ENCODE measurements at places on chromosomes 12 and 14.

GRCh38 chr12:118783703-118784102 lies 197.6 kb upstream of the SRRM4 start:
- no peak for DNase-seq

- no peak for DNase-seq
Observed at GRCh38 chr12:20436316-20436715, 68.0 kb downstream of the PDE3A start.

GRCh38 chr12:22684140-22685118 lies 59.5 kb downstream of the ETNK1 start:
- DNase-seq: no peak

GRCh38 chr12:49276304-49277290 lies 11.7 kb downstream of the TUBA1C start:
- no peak for DNase-seq

GRCh38 chr12:49776413-49776812 lies 35.1 kb downstream of the TMBIM6 start:
- peak; percentile 32 for DNase-seq

DNA sequence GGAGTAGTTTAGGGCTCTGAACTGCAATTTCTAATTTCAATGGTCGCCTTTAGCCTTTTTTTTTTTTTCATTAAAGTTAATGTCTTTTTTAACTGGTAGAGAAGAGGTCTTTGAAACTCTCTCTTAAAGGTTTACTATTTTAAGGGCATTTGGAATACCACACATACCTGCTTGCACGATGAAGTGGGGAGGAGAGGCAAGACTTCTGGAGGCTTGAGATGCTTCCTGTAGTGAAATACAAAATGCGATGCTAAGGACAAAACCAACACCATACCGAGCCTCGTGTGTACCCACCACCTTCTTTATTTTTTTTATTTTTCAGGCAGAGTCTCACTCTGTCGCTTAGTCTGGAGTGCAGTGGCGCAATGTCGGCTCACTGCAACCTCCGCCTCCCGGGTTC lies 57.4 kb downstream of the GLT1D1 start:
- no peak for DNase-seq

GRCh38 chr12:67348683-67349082 lies 79.5 kb downstream of the CAND1 start:
- no peak for DNase-seq

- DNase-seq: no peak
Observed at GRCh38 chr14:68783408-68784225, 9.2 kb downstream of the ZFP36L1 start.

DNA sequence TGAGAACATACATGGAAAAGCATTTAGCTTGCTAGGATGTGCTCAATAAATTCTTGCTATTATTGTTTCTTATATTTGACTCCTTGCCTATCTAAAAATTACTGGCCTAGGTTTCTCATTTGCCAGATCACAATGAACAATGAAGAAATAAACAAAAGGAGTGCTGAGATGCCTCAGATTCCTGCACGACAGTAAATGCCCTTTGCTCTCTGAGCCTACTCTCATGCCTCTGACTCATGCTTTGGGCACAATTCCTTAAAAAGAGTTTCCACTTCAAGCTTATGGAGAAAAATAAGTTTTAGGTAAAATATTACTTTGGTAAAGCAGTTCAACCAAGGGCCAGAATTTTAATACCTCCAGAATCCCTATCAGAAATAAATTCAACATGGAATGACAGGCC lies 30.9 kb downstream of the GRIN2B start:
- no peak for DNase-seq

DNA sequence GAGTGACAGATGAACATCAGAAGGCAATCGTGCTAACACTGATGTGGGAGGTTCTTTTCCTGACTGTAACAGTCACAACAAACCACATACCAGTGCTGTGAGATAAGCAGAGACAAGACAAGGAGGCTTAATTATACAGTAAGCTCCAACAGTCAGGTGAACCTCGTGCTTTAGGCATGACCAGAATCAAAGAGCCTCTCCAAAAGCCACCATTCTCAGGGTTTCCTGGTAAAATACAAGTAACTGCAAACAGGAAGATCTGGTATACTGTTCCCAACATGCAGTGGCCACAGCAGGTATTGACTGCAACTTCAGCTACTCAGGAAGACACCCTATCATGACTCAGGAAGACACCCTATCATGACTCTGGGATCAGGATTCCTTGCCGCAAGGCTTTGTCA lies 47.3 kb upstream of the GTF2A1 start:
- DNase-seq: no peak

DNA sequence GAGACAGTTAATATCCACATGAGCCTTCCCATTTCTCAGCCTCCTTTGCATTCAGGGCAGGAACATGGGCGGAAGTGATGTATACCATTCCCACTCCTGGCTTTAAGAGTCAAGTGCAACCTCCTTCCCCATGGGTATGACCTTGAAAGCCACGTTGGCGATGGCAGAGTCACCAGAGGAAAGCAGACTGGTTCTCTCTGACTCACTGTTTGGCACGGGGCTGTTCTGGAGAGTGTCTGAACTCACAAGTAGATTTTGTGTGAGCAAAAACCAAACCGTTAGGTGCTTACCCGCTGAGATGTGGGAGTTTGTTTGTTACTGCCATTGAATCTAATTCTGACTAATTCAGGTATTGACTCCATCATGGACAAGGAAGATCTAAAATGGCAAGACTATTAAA lies 36.7 kb upstream of the PZP start:
- no peak for DNase-seq

GRCh38 chr14:53951627-53952303 lies 4.9 kb downstream of the BMP4 start:
- DNase-seq: no peak

DNA sequence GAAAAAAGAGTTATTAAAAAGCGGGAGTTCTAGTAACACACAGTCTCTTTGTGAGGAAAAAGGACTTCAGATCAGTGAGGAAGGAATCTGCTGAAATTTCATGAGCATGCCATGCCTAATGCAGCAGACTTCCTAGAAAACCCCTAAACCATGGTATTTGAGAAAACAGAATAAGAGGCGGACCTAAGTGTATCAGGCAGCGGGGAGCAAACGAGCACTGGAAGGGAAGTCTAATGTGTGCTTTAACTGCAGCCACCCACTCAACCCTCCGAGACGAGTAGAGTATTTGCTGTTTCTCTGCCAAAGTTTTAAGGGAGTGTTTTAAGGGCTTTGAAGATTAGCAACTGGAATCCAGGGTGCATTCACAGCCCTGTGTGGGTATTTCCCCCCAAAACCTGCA lies 36.5 kb downstream of the ACADS start:
- no peak for DNase-seq

DNA sequence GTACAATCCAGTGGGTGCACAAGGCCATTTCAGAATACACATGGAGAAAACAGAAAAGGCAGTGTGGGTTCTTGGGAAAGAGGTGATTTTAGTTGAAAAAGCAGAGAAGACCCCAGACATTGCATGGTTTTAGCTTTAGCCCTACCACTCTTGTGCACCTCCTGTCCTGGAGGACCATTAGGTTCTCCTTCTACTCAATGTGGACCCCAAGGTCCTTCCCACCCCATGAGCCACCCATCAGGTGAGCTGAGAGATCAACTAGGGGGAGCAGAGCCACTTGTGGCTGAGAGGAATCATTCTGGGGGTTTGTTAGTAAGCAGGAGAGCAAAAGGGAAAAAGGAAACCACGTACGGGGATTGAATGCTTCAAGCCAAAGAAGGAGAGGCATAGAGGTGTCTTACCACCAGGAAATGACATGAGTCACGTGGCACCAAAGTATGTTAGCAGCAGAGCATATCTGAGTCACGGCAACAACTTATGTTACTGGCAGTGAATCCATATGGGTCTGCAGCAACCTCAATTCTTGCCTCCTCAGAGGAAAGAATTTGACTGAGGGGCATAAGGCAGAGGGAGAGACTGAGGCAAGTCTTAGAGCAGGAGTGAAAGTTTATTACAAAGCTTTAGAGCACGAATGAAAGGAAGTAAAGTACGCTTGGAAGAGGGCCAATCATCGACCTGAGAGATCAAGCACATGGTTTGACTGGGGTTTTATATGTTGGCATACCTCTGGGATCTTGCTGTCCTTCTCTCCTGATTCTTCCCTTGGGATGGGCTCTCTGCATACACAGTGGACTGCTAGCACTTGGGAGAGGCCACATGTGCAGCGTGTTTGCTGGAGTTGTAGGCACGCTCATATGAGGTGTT lies 73.9 kb downstream of the HSD17B6 start:
- DNase-seq: no peak

GRCh38 chr12:5210179-5210922 lies 166.7 kb downstream of the KCNA5 start:
- no peak for DNase-seq

- no peak for DNase-seq
Observed at GRCh38 chr12:27024291-27024690, 1.9 kb downstream of the MED21 start.

DNA sequence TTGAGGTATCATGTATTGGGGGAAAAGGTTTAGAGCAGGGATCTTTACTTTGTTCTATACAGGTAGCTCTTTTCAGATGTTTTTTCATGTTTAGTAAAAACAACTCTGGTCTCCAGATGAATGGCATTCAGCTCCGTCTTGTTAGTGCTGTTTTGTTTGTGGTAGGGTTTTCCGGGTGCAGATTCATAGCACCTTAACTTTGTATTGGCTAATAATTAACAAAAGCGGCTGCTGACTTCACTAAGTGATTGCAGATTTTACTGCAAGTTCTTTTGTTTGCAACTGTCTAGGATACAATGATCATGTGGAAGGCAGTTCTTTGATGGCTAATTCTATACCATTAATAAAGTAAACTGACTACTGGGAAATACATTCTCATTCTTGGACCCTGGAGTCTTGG lies 32.2 kb upstream of the BHLHE41 start:
- DNase-seq: no peak

GRCh38 chr12:113555226-113555625 lies 83.6 kb upstream of the LHX5 start:
- no peak for DNase-seq

GRCh38 chr14:63504648-63505047 lies 38.5 kb downstream of the PPP2R5E start:
- DNase-seq: no peak

DNA sequence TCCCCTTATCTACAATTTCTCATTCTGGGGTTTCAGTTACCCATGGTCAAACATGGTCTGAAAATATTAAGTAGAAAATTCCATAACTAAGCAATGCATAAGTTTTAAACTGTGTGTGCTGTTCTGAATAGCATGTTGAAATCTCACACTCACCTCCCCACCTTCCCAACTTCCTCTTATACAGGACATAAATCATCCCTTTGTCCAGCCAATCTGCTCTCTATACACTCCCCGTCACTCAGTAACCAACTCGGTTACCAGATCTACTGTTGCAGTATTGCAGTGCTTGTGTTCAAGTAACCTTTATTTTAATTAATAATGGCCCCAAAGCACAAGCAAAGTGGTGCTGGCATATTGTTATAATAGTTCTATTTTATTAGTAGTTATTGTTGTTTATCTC lies 420.5 kb downstream of the GXYLT1 start:
- no peak for DNase-seq

DNA sequence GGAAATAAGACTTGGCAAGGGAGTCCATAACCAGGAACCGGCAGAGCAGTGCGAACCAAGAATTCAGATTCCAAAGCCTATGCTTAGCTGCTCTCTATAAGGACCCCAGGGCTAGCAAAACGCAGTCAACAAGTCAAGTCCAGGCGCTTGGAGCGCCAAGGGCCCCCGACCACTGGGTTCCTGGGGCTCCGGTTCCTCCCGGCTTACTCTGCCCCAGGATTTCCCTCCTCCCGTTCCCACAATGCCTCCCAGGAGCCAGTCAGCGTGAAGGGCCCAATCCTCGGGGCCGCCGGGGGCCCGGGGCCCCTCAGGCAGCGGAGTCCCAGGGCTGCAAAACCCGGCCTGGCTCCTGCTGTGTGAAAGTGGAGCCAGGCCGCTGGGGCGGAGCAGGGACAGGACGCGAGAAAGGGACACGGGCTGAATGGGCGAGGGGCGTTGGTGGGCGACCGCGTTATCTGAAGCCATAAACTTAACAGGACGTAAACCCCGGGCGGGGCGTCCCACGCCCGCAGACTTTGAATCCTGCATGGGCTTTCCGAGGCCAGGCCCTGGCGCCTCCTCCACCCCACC lies 1.5 kb downstream of the KRT8 start:
- DNase-seq: no peak

- no peak for DNase-seq
Observed at GRCh38 chr12:13093191-13093847, 10.1 kb downstream of the GSG1 start.

DNA sequence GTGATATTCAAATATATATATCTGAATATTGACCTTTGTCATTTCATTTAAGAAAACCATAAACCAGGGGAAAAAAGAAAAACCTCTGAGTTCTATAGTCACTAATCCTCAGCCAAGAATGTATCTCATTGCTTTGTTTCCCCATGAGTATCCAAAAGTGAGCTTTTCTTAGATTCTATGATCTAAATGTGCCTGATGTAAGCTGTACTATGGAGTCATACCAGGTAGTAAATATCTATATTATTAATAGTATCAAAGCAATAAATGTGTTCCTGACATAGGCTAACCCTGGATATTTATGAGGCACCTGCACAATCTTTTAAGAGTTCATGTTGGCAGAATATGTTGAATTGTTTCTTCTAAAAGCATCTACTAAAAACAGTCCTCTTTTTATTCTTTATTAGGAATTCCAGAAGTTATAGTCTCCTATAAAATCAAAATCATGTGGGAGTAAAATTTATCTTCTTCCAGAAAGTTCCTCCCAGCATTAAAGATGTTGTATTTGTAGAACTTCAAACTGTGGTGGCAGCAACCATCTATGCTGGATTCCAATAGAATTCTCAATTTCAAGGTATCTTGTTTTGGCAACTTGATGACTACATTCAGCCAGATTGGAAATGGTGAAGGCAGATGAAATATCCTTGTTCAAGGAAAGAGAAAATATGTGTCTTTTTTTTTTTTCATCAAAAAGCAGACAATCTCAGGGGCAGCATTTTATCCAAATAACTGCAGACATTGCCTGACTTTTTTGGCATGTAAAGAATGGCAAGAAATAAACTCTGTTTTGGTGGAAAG lies 139.7 kb upstream of the RASSF8 start:
- no peak for DNase-seq

DNA sequence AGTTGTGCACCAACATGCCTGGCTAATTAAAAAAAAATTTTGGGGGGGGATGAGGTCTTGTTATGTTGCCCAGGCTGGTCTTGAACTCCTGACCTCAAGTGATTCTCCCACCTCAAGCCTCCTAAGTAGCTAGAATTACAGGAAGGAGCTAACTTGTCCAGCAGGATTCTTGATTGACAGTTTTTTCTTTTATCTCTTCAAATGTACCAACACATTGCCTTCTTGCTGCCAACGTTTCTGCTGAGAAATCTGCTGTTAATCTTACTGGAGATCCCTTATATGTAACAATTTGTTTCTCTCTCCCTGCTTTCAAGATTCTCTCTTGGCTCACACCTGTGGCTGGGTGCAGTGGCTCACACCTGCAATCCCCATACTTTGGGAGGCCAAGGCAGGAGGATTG lies 22.4 kb upstream of the MARK3 start:
- DNase-seq: no peak

Measured in memory B cell (primary cell).